H1 (cell line): ENCODE measurements at places on chromosomes 7 and 10.
A peak's percentile ranks its signal among the peaks of the same experiment; 100 is the strongest.

DNA sequence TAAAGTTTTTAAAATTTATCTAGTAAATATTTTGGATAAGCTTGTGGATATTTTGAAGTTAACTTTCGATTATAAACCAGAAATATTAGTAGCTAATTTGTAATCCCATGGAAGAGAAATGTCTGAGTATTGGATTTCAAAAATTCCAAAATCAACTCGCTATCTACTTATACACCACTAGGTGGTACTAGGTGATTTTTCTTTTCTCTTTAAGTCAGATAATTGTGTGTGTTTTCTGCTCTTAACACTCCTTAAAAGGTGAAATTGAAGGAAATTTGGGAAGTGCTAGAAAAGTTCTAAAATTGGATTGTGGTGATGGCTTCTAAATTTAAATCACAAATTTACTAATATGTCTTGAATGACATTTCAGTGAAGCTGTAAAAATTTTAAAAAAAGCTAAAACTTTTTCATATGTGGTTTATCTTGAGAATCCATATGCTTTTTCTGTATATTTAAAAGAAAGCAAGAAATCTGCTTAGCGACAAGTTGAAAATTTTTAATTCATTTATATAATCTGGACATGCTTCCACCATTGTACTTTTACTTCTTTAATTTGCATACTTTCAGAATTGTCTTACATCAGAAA is 90.2 kb downstream of the IPMK start:
- H3K36me3 ChIP-seq = no peaks in the 10 kb centered on the region
- H3K27ac ChIP-seq = no peak overlapping the region
- H3K27me3 ChIP-seq = no peaks in the 10 kb centered on the region
- DNase-seq = no peak
- H3K4me3 ChIP-seq = no peak overlapping the region

DNA sequence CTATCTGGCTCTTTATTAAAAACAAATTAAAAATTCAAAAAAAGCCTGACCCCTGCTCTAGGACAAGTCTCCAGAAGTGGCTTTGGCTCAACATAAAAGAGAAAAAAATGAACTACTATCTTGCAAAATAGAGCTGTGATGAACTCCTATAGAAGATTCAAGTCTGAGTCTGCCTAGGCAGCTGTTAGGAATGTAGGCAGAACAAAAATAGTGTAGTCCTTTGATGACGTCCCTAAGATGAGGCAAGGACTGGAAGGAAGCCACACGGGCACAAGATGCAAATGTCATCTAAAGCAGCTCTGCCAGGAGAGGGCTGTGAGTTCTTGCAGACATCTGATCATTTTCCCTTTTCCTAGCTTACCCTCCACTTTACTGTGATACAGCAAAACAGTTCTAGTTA is 20.5 kb downstream of the ASNS start:
- H3K36me3 ChIP-seq = peaks cover 7% of the 10 kb centered on the region; the same call in 1 of the 2 replicates
- H3K27ac ChIP-seq = no peak overlapping the region
- H3K4me3 ChIP-seq = no peak overlapping the region

- H3K4me1 ChIP-seq = no peaks in the 10 kb centered on the region
- H3K27ac ChIP-seq = no peak overlapping the region
- no peaks in the 10 kb centered on the region for H3K27me3 ChIP-seq
These were observed 90.0 kb upstream of the STK17A start for GRCh38 chr7:43492896-43493295.

DNA sequence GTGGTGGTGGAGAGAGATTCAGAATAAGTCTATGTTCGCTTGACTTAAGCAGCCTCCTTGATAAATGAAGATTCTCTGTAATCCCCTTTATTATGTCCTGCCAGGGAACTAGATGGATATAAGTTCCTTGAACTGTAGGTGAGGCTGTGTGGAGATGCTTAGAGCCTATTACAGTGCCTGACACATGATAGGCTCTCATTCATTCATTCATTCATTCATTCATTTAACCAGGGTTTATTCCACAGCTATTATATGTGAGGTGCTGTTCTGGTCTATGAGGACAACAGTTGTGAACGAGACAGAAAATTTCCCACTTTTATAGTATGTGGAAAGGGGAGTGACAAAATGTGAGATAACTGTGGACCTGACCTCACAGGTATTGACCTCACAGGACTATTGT is 105.6 kb downstream of the ARID5B start:
- H3K27ac ChIP-seq = no peak overlapping the region
- H3K36me3 ChIP-seq = no peaks in the 10 kb centered on the region
- no peak for DNase-seq
- no peaks in the 10 kb centered on the region for H3K27me3 ChIP-seq
- H3K4me3 ChIP-seq = no peak overlapping the region

DNA sequence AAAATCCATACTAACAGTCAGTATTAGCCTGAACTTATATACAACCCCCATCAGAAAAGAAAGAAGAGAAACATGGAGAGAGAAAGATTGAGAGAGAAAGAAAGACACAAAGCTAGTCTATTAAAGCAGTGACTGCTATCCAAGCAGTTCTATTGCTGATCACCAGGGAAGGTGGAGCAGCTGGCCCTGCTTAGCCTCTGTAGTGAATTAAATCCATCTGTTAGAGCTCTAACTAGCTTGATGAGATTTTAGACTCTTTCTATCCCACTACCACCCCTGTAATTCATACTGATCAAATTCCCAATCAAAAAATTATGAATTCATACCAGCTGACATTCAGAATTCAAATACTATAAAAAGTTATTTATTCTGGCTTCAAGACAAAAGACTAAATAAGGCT is 486.0 kb upstream of the LRRN3 start:
- H3K27ac ChIP-seq = no peak overlapping the region
- no peak overlapping the region for H3K4me3 ChIP-seq
- H3K27me3 ChIP-seq = no peaks in the 10 kb centered on the region
- H3K36me3 ChIP-seq = no peaks in the 10 kb centered on the region

DNA sequence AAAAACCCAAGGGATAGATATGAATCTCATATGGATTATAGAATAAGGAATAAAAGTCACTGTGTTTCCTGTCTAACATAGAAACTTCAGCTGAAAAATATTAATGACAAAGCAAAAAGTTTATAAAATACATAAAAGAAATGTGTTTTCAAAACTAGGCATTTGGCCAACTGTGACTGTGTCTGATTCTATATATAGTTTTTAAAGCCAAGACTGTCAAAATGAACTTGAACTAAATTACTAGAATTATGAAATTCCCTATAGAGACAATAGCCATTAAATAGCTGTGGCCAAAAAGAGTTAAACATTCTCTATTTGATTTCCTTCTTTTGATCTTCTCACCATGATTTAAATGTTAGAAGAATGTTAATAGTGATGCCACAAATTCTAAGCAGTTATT is 311.2 kb upstream of the SEMA3D start:
- no peak for DNase-seq
- H3K4me1 ChIP-seq = no peaks in the 10 kb centered on the region
- H3K4me3 ChIP-seq = no peak overlapping the region
- no peaks in the 10 kb centered on the region for H3K27me3 ChIP-seq
- no peak overlapping the region for H3K27ac ChIP-seq

DNA sequence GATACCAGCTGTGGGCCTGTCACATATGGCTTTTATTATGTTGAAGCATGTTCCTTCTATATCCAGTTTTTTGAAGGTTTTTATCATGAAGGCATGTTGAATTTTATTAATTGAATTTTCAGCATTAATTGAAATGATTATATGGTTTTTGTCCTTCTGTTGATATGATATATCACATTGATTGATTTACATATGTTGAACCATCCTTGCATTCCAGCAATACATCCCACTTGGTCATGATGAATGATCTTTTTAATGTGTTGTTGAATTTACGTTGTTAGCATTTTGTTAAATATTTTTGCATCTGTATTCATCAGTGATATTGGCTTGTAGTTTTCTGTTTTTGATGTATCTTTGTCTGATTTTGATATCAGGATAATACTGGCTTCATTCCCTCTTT is 21.2 kb downstream of the PRSS37 start:
- H3K27me3 ChIP-seq = no peaks in the 10 kb centered on the region
- no peaks in the 10 kb centered on the region for H3K36me3 ChIP-seq
- no peak overlapping the region for H3K4me3 ChIP-seq
- no peak overlapping the region for H3K27ac ChIP-seq

GRCh38 chr10:44985175-44985681 is 6.6 kb upstream of the DEPP1 start:
- H3K27ac ChIP-seq = no peak overlapping the region
- H3K36me3 ChIP-seq = no peaks in the 10 kb centered on the region
- no peak for DNase-seq
- H3K4me3 ChIP-seq = no peak overlapping the region
- no peaks in the 10 kb centered on the region; the same call in 1 of the 2 replicates for H3K27me3 ChIP-seq

DNA sequence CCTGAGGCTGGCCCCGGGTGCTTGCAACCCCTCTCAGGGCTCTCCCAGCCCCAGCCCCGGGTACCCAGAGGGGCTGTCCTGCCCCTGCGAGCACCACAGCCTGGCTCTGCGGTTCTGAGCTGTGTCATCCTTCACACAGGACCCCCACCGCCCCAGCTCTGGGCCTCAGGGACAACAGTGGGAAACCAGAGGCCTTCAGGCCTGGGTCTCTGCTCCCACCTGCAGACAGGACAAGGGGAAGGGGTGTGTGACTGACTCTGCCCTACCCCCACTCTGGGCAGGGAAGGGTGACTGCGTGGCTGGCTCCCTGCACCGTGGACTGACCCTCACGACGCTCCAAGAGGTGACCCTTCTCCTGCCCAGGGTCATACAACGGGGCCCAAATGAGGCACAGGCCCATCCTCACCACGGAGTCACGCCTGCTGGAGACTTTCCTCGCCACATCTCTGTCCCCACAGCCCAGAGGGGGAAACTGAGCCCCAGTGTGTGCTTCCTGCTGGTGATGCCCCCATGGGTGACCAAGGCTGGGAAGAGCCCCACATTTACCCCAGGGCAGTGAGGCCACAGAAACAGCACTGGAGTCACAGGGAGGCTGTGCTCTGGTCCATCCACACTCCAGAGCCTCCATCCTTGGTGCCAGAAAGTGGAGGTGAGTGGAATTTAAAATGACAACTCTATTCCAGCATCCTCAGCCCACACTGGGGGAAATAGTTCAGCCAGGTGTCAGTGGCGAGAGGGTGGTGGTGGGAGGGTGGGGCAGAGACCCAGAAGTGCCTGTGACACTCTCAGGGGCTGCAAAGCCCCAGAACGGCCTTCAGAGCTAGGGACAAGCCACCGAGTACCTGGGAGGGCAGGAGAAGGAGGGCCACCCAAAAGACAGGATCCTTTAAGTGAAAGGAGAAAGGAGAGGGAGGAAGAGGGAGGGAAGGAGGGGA is 13.6 kb downstream of the CAMK2B start:
- peaks cover 6% of the 10 kb centered on the region; the same call in 1 of the 2 replicates for H3K4me1 ChIP-seq
- no peak for DNase-seq
- H3K27me3 ChIP-seq = peaks cover 26% of the 10 kb centered on the region
- no peak overlapping the region for H3K4me3 ChIP-seq
- no peaks in the 10 kb centered on the region for H3K36me3 ChIP-seq

DNA sequence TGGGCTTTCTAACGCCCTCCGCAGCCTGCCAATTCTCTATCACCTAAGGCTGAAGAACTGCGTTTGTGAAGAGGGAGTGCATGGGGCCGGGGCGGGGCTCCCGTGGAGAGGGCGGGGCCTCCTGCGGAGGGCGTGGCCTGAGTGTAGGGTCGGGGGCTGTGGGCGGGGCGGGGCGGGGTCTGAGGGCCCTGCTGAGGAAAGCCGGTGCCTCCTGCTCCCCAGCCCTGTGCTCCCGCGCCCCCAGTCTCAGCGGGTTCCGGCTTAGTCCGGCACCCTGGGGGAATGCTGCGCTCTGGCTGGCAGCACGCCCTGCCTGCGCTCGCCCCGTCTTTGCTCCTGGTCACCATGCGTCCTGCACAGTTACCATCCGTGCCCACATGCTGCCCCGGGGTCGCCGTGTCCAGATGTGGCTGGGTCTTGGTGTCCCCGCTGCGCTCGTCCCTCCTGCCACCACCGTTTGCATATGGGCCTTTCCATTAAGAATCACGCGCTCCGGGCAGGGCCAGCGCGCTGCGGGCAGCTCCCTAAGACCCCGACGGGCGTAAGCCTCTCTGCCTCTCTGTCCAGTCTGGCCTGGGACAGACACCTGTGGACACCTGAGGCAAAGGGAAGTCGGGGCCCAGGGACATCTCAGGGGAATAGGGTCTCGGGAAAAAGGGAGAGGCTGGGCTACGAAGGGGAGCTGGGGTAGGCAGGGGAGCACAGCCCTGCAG is 144.0 kb upstream of the RET start:
- peak; percentile 97 for DNase-seq
- H3K36me3 ChIP-seq = no peaks in the 10 kb centered on the region
- peaks cover 1% of the 10 kb centered on the region for H3K4me1 ChIP-seq
- no peak overlapping the region for H3K27ac ChIP-seq

GRCh38 chr10:78781991-78782390 is 286.8 kb upstream of the ZMIZ1 start:
- no peaks in the 10 kb centered on the region for H3K27me3 ChIP-seq
- peaks cover 4% of the 10 kb centered on the region; the same call in 1 of the 2 replicates for H3K4me1 ChIP-seq
- no peak for DNase-seq
- no peak overlapping the region for H3K27ac ChIP-seq
- H3K4me3 ChIP-seq = no peak overlapping the region
- H3K36me3 ChIP-seq = no peaks in the 10 kb centered on the region; the same call in 1 of the 2 replicates

DNA sequence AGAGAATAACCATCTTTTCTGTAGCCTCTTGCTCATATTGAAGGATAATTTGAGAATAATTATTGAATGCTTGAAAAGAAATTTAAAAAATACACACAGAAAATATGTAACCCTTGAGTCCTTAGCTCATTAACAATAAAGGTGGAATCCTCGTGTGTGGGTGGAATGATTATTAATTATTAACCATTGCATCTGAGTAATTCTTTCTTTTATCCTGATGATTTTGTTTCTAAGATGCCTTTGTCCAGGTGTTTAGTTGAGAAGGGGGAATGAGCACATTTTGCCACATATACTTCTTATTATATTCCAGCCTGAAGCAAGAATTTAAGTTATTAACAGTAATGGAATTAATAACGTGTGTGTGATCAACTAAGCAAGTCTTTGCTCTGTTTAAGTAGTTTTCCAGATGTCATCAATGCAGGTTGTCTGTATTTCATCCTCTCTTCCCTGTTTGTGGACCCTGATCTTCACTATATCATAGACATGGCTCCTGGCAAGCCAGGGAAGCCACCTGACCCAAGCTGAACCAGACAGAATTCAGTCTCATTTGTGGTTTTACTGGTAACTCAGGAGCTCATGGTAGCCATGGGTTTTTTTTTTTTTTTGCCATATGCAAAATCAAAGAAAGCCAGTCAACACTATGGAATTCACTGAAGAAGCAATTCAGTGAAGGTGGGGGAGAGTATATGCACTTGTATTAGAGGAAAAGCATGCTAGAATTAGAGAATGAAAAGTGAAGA is 144.3 kb downstream of the KIF20B start:
- no peaks in the 10 kb centered on the region for H3K36me3 ChIP-seq
- no peak overlapping the region for H3K4me3 ChIP-seq
- H3K27ac ChIP-seq = no peak overlapping the region

GRCh38 chr7:5284304-5285281 is 1.9 kb downstream of the SLC29A4 start:
- H3K4me1 ChIP-seq = peaks cover 3% of the 10 kb centered on the region; the same call in 1 of the 2 replicates
- H3K27ac ChIP-seq = no peak overlapping the region
- no peaks in the 10 kb centered on the region; the same call in 1 of the 2 replicates for H3K36me3 ChIP-seq
